Calu3 (cell line): ENCODE measurements at places on chromosomes 1 and 21.

- no peak for DNase-seq
Measured at GRCh38 chr1:226976276-226976977, 36.3 kb downstream of the COQ8A start.

DNA sequence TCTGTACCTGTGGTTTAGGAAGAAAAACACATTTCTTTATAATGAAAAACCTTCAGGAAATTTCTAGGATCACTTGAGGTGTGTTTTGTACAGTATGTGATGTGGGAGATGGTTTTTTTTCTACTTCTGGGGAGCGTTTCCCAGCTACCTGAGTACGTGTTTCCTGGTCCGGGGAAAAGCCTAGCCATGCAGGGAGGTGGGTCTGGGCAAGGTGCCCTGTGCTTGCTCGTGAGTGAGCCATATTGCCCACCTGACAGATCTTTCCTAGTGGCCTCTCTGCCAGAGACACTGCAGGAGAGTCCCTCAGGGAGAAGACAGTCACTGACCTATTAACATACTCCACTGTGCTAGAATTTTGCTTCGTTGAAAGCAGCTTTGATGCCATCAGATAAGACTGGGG, 41.3 kb downstream of the TRPM2 start:
- DNase-seq, result no peak

DNA sequence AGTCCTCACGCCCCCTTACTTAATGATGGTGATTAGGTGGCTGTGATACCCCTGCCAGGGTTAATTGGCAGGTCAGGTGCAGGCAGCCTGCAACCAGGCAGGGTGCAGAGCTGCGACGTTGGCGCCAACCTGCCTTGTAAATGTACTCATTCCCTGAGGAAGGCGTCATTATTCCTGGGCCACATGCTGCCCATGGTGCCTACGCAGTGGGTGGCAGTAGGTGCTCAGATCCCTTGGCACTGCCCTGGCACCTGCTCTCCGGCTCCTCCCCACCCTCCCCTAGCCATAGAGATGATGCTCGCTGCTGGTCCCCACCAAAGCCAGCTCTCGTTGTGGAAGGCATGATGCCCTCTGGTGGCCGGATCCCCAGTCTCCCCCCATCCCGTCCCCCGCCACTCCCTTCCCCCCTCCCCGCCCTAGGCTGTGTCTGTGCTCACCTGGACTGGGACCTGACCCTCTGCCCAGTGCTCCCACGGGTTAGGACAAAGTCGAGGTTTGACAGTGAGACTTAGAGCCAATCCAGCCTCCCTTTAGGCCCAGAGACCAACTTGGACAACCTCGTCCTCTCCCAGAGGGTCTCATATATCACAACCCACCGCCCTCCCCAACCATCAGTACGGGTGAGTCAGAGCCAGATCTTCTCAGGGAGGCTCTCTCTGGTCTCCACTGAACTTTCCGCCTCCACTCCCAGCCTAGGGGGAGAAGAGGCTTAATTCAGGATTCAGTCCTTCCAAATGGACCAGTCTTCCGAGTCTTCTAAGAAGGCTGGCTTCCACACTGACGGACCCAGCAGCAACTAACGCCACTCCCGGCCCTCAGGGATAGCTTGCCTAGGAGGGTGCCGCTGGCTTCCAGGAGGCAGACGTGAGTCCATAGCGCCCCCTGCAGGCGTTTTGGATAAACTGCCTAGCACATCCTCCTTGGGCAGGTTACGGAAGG, 5.7 kb downstream of the KRTCAP2 start:
- peak; percentile 93 for DNase-seq

GRCh38 chr1:109499081-109499480, 5.2 kb downstream of the CYB561D1 start:
- DNase-seq, result no peak

GRCh38 chr21:34123609-34124008, 50.2 kb downstream of the MRPS6 start:
- no peak for DNase-seq

GRCh38 chr1:41677620-41678019, 193.1 kb upstream of the EDN2 start:
- DNase-seq, result no peak
